ENCODE measurements at places on chromosomes 1 and 21.

DNA sequence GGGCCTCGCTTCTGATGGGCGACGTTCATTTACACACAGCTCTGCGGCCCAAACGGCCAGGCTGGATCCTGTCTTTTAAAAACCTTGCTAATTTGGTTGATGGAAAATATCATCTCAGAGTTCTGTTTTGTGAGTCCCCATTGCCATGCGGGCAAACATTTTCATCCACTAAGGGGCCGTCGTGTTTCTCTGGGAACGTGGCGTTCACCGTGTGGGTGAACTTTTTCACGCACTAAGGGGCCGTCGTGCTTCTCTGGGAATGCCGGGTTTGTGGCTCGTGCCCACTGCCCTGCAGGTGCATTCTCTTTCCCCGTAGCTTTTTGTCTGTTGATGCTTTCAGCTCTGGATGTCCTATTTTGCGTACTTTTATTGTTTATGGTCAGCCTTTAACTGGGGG lies 6.8 kb downstream of the COL18A1 start:
- no peak for DNase-seq
- H3K4me1 ChIP-seq: no peaks in the 10 kb centered on the region
- H3K27ac ChIP-seq: no peak overlapping the region
- no peaks in the 10 kb centered on the region for H3K36me3 ChIP-seq
- H3K4me3 ChIP-seq: no peak overlapping the region

- no peak for DNase-seq
- H3K27ac ChIP-seq: no peak overlapping the region
- H3K27me3 ChIP-seq: peaks cover 6% of the 10 kb centered on the region
- H3K4me3 ChIP-seq: no peak overlapping the region
- H3K36me3 ChIP-seq: peaks cover 6% of the 10 kb centered on the region
These were observed 27.2 kb downstream of the PCBP3 start for GRCh38 chr21:45670731-45671130.

DNA sequence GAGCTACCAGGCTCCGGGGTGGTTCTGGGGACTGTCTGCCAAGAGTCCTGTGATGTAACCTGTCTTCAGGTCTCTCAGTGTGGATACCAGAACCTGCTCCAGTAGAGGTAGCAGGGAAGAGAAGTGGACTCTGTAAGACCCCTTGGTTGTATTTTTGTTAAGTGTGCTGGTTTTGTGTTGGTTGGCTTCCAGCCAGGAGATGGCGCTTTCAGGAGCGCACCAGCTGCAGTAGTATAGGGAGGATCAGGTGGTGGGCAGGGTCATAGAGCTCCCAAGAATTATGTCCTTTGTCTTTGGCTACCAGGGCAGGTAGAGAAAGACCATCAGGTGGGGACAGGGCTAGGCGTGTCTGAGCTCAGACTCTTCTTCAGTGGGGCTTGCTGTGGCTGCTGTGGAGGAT lies 1147.2 kb upstream of the ADGRL4 start:
- H3K4me3 ChIP-seq: no peak overlapping the region
- no peaks in the 10 kb centered on the region for H3K27me3 ChIP-seq
- H3K36me3 ChIP-seq: no peaks in the 10 kb centered on the region
- DNase-seq: no peak
- no peaks in the 10 kb centered on the region for H3K4me1 ChIP-seq

DNA sequence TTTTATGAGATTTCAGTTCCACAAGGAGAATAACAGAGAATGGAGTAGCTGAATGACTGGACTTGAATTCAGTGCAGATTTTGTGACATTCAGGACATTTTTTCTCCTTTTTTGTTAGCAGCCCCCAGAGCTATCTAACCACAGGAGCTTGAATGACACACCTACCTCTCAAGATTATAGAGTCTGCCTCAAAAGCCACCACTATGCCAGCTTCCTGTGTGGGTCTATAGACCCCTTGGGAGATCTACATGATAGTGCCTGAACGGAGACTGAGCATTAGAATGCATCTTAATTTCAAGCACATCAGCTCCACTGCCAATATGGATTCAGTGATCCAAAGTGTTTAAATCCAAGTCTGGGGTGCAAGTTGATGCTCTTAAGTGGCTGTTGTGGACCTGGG lies 74.4 kb upstream of the ZNF648 start:
- no peak overlapping the region for H3K27ac ChIP-seq
- no peak for DNase-seq
- no peaks in the 10 kb centered on the region for H3K4me1 ChIP-seq
- no peak overlapping the region for H3K4me3 ChIP-seq
- H3K36me3 ChIP-seq: no peaks in the 10 kb centered on the region
- peaks cover 3% of the 10 kb centered on the region for H3K27me3 ChIP-seq

DNA sequence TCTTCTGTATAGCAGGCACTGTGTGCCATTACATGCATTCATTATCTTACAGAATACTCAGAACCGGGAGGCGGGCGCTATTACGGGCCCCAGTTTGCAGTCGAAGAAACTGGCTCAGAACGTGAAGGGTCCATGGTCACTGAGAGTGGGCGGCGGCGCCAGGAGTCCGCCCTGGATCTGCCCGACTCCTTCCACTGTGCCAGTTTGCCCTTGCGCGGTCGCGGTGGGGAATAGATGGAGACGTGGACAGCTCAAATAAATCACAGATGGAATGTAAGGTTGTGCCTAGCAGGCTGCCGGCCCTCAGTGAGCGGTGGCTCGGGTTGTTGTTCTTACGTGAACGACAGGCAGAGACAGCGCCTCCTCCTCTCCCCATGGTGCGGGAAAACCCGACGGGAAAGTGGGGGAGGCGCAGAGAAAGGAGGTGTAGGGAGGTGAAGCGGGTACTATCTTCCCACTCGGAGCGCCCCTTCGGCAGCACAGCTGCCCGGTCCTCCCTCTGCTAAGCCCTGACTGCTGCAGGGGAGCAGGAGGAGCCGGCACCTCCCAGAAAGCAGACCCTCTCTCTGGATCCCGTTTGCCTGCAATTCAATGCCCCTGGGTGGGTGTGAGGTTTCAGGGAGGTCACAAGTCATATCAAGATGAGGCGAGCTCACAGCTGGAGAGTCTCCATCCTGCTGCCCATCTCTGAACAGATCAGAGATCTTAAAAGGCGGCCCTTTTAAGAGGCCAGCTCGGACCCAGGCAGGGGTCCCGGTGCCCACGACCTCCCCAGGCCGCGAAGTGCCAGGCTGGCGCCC lies 1.1 kb downstream of the COL9A2 start:
- DNase-seq: peak; percentile 51
- H3K4me3 ChIP-seq: peak overlapping the region; percentile 83
- H3K27ac ChIP-seq: peak overlapping the region; percentile 77
- no peaks in the 10 kb centered on the region for H3K27me3 ChIP-seq
- H3K36me3 ChIP-seq: no peaks in the 10 kb centered on the region

DNA sequence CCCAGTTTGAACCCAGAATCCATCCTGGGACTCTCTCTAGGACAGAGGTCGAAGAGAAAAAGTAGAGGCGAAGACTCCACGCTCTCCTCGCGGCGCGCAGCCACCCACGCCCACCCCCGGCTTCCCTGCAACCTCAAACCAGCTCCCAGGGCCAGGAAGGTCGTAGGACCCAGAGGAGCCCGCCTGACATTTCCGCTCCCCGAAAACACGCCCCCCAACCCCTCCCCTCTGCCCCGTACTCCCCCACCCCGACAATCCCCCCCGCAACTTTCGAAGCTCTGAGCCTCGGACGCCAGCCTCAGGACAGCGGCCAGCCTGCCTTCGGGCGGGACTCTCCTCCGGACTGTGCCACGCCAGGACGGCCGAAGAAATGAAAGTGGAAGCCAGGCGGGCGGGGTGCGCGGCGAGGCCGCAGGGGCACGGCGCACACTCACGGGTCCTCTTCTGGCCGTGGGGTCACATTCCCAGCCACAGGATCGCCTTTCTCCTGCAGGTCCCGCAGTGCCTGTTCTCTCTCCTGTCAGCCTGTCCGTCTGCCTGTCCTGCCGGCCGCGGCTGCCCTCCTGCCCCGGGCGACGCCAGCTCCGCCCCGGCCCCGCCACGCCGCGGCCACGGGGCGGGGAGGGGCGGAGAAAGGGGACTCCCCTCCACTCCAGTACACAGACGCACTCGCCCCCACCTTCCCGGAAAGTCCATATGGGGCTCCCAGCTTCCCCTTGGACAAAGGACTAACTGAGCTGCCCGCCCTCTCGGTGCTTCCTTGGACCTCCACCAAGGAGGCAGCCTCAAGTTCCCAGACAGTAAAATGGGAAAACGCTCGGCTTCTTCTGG lies at the start of gene MOB3C:
Gene MOB3C (minus strand): TSS at position 535 of the 831 bp plus-strand sequence. CDS start 3,490 bp downstream, outside the sequence.
- peak within 1 kb of the TSS; percentile 95 for H3K4me3 ChIP-seq
- no peaks in the 10 kb centered on the region for H3K27me3 ChIP-seq
- peak within 1 kb of the TSS; percentile 92 for H3K27ac ChIP-seq
- peaks cover 4% of the 10 kb centered on the region for H3K36me3 ChIP-seq
- H3K4me1 ChIP-seq: peaks cover 23% of the 10 kb centered on the region
- peak; percentile 24 for DNase-seq

GRCh38 chr1:246631426-246631825 lies 65.2 kb downstream of the CNST start:
- peaks cover 35% of the 10 kb centered on the region for H3K36me3 ChIP-seq
- peaks cover 18% of the 10 kb centered on the region for H3K4me1 ChIP-seq
- H3K27ac ChIP-seq: no peak overlapping the region
- H3K4me3 ChIP-seq: no peak overlapping the region

DNA sequence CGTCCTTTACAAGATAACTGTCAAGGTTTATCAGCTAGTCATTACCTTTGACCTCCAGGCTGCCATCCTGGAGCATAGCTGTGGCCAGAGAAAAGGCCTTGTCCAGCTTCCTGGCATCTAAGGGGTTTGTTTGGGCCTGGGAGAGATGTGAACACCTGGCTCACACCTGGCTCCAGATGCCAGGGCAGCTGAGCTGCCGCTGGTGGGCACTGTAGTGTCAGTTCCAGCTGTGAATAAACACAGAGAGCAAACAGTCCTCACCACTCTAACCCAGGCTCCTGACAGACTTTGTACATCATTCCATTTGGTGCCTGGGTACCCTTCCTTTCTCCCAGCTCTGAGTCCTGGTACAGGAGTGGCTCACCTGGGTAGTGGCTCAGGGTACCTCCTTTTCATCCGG lies 14.3 kb upstream of the KCNA10 start:
- DNase-seq: no peak
- no peaks in the 10 kb centered on the region for H3K4me1 ChIP-seq
- no peak overlapping the region for H3K4me3 ChIP-seq
- no peak overlapping the region for H3K27ac ChIP-seq

GRCh38 chr1:41728403-41729202 lies 190.1 kb downstream of the HIVEP3 start:
- H3K36me3 ChIP-seq: no peaks in the 10 kb centered on the region
- H3K27ac ChIP-seq: peak overlapping the region; percentile 88
- H3K4me3 ChIP-seq: peak overlapping the region; percentile 71
- peaks cover 45% of the 10 kb centered on the region for H3K4me1 ChIP-seq
- DNase-seq: peak; percentile 73

- no peaks in the 10 kb centered on the region for H3K4me1 ChIP-seq
- H3K4me3 ChIP-seq: no peak overlapping the region
- H3K36me3 ChIP-seq: no peaks in the 10 kb centered on the region
- no peaks in the 10 kb centered on the region for H3K27me3 ChIP-seq
These were observed 661.7 kb downstream of the KCNT2 start for GRCh38 chr1:195946500-195946899.

DNA sequence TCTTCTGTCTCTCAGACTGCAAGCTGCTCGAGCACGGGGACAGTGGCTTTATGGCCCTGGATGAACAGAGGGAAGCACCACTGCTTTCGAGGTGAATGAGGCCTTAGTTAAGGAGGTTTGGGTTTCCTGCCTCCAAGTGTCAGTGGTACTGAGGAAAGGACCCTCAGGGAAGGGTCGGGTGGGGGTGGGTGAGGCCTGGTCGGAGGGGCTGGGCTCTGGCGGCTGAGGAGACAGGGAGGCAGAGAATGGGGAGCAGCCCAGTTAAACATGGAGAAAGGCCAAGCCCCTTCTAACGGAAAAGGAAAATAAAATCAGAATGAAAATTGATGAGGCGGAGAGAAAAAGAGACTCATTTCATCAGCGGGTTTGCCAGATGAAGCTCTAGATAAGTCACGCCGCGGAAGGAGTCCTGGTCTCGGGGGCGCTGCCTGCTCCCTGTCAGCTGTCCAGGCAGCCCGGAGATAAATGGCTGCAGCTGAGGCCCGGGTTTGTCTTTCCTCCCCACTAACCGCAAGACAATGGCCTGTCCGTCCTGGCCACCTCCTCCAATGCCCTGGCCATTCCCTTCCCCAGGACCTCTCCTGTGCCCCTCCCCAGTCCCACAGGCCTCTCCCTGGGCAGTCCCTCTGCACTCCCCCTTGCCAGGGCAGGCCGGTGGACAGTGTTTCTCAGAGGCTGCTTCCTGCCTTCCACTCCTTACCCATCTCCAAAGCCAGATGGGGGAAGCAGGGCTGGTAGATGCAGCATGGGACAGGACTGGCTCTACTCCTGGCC lies 55.2 kb downstream of the LRRN2 start:
- H3K27me3 ChIP-seq: peaks cover 20% of the 10 kb centered on the region
- H3K36me3 ChIP-seq: no peaks in the 10 kb centered on the region
- no peak overlapping the region for H3K4me3 ChIP-seq
- no peak for DNase-seq
- no peak overlapping the region for H3K27ac ChIP-seq
- H3K4me1 ChIP-seq: peaks cover 2% of the 10 kb centered on the region

GRCh38 chr1:245437369-245438062 lies 282.7 kb downstream of the KIF26B start:
- H3K36me3 ChIP-seq: no peaks in the 10 kb centered on the region
- no peak overlapping the region for H3K27ac ChIP-seq
- no peak overlapping the region for H3K4me3 ChIP-seq

DNA sequence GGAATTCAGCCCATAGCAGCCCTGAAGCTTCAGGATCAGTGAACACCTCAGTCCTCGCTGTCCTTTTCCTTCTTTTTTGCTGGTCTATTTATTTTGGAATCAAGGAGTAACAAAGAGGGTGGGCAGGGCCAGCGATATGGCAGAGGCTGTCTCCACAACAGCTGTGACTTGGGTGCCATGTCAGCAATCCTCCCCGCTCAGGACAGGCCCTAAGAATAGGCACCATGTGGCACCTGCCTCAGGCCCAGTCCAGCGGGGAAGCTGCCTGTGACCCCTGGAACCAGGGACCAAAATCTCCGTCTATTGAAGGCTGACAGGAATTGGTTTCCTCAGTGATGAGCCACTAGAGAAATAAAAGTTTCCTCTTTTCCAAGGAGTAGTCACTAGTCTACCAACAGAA lies 58.6 kb upstream of the TNR start:
- H3K27ac ChIP-seq: no peak overlapping the region
- peaks cover 4% of the 10 kb centered on the region for H3K27me3 ChIP-seq
- H3K4me1 ChIP-seq: no peaks in the 10 kb centered on the region
- DNase-seq: no peak
- no peak overlapping the region for H3K4me3 ChIP-seq
